Stimulated activated CD8-positive, alpha-beta memory T cell treated with anti-CD3 and anti-CD28 coated beads, Interleukin-4, amount 100 ng/mL, for 1 hour (primary cell): ENCODE measurements at places on chromosomes 1 and 21.

- DNase-seq, result no peak
These were observed 73.8 kb downstream of the MRPL37 start for GRCh38 chr1:54273795-54274163.

DNA sequence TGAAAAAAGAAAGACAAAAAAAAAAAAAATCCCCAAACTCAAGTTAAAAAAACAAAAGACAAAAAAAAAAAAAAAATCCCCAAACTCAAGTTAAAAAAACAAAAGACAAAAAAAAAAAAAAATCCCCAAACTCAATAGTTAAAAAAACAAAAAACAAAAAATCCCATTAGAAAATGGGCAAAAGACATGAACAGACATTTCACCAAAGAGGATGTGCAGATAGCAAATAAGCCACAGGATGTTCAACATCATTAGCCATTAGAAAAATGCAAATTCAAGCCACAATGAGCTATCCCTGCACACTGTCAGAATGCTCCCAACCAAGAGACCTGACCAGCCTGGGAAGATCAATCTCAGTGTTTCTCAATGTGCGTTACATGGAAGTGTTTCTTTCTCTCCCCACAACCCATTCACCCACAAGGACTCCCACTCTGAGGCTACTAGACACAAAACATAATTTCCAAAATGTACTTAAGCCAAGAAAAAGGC, 33.9 kb downstream of the MRAP start:
- DNase-seq, result no peak

DNA sequence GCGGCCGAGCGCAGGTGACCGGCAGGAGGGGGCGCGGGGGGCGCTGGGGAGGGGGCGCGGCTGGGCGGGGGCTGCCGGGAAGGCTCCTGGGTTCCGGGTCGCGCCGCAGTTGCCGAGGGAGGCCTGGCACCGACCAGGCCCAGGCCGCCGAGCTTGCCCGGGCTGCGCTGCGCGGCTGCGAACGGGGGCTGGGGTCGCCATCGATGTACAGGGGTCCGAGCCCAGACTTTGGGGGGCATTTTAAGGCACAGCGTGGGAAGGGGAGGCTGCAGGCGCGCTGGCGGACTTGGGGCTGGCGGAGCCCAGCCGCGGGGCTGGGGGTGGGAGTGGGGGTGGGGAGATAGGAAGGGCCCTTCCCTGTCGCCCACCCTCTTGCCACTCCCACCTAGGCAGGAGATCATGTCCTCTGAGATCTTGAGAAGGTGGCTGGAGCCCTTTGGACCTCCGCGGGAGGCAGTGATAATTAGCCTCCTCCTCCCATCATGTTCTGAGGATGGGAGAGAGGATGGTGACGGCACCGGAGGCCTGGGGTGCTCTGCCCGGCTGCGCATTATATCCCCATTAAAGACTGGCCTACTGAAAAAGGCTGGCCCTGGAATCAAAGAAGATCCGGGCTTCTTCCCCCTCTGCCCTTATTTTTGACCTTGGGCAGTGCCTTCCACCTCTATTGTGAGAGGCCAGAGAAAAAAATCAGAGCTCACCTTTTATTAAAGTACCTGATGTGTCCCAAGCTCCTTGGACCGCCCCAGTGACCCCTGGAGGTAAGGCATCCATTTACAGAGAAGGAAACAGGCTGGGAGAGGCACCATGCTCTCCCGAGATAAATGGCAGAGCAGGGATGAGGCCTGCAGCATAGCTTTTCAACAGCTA, 497 bp downstream of the FBXO44 start:
- no peak for DNase-seq

DNA sequence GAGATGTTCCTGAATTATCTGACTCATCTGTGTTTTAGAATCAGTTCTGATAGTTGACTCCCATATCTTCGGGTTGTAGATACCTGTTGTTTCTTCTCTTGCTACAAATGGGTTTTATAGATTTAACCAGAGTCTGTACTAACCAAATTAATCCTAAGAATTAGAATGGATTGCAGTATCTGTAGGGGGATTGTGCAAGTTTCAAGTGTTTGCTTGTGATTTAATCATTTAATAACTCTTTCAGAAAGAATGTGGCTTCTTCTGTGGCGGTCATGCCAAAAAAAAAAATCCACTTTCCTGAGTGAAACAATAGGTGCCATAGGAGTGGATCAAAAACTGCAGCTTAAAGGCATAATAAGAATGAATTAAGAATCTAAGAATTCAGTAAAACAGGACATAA, 9.4 kb downstream of the IPO9 start:
- no peak for DNase-seq

- DNase-seq, result no peak
These were observed 994 bp downstream of the RO60 start for GRCh38 chr1:193060406-193060805.

DNA sequence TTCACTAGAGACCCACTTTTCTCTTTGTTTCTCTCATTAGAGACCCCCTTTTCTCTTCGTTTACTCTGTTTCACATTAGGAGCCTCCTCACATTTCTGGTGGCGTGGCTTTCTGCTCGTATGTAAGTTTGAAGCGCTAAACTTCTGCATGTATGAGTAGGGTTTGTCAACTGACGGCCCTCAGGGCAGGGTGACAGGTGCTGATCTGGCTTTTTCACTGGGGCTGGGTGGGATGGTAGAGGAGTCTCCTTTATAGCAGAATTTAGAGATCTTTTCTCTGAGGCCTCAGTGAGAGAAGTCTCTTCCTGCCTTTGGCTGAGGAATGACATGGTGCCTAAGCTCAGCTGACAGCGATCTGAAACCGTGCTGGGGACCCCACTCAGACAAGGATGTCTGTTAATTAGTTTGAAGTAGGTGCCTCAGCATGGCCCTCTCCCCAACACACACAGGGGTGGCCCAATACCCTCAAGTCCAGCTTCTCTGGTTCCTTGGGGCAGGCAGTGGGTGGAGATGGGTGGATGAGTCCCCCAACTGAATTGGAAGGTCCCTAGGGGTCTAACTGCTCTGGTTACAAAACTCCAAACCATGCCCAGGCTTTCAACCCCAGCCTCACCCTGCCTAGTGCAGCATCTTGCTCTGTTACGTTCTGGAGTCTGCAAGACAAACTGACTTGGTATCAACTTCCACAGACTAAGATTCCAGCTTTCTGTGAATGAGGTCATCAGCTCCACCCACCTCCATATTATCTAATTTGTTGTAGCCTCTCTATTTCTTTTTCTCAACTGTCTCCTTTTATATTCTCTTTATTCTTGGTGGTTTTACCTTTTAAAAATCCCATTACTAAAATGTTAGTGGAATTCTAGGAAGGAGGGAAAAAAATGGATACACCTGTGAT, 3.2 kb downstream of the SLC1A7 start:
- DNase-seq, result no peak

GRCh38 chr21:32917362-32918135, 108.2 kb upstream of the OLIG2 start:
- DNase-seq, result no peak

DNA sequence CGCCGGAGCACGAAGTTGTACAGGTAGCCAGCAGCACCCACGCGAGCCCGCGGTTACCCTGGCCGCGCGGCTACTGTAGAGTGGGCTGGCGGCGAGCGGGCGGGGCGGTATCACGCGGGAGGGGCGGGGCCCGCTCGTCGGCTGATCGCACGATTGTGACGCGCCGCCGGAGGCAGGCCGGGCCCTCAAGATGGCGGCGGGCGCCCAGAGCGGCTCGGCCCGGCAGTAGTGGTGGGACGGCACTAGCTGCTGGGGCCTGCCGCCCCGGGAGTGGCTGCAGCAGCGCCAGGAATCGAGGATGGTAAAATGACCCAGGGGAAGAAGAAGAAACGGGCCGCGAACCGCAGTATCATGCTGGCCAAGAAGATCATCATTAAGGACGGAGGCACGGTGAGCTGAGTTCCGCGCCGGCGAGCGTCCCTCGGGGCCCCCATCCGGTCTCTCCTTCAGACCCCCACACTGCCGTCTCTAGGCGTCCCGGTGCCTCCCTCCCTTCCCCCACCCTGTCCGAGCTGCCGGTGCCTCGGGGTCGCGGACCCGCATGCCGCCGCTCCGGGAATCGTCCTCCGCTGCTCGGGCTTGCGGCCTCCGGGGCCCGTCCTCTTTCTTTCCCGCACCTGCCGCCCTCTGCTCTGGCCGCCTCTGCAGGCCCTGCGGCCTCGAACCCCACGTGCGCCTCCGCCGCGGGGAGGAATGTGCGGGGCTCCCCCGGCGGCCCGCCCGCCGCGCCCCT, 68.3 kb downstream of the SLC35A3 start:
- DNase-seq, result peak; percentile 76

DNA sequence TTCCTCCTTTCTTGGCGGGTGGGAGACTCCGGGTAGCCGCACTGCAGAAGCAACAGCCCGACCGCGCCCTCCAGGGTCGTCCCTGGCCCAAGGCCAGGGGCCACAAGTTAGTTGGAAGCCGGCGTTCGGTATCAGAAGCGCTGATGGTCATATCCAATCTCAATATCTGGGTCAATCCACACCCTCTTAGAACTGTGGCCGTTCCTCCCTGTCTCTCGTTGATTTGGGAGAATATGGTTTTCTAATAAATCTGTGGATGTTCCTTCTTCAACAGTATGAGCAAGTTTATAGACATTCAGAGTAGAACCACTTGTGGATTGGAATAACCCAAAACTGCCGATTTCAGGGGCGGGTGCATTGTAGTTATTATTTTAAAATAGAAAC, 2.5 kb downstream of the OLIG2 start:
- DNase-seq, result no peak

- DNase-seq, result no peak
These were observed 56.5 kb upstream of the ZNF326 start for GRCh38 chr1:89938171-89939055.

- no peak for DNase-seq
These were observed 255.9 kb downstream of the CAMTA1 start for GRCh38 chr1:7040969-7041695.

DNA sequence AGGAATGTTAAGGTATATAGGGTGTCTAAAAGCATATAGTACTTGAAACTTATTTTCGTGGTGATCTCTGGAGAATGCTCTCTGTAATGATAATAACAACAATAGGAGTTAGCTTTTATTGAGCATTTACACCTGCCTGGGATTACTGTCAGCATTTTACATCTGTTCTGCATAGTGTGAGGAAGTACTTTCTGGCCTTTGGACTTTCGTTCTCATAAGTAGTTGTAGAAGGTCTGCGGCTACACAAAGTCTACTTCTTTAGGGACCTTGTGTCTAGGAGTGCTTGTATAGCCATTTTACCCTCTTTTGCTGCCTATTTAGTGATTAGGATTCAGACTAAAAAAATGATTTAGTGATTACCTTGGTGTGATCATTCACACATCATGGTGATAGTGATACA, 103.6 kb upstream of the GPR52 start:
- no peak for DNase-seq

DNA sequence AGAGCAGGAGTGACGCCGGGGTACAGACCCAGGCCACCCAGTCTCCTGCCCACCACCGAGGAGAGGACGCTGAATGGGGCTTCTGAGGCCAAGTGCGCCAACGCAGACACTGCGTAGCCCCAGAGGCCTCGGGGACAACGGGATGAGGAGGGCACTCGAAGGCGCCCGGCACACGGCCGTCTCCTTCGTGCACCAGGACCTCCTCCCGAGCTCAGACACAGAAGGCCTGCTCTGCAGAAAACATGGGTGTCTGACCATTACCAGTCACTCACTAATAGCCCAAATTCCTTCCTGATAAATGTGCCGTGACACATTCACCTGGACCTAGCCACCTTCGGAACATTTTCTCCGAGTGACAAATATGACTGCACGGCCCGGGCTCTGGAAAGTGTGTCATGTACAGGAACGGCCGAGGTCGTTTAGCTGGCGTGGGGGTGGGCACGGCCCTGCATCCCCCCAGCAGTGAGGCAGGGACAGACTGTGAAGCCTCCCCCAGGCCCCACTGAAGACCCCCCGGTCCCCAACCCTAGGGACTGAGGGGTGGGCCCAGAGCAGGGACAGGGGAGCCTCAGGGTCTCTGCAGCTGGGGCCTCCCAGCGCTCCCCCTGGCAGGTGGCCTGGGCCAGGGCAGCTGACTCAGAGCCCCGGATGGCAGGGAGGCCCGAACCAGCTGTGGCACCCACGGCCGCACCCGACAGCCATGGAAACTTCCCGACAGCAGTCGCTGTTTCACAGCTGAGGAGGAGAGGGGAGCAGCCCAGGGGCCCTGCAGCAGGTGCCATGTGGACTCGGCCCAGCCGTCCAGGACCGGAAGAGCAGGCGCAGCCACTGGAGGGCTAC, 16.7 kb upstream of the COL6A2 start:
- DNase-seq, result no peak

GRCh38 chr1:44519035-44519676, 114.1 kb downstream of the RNF220 start:
- no peak for DNase-seq

DNA sequence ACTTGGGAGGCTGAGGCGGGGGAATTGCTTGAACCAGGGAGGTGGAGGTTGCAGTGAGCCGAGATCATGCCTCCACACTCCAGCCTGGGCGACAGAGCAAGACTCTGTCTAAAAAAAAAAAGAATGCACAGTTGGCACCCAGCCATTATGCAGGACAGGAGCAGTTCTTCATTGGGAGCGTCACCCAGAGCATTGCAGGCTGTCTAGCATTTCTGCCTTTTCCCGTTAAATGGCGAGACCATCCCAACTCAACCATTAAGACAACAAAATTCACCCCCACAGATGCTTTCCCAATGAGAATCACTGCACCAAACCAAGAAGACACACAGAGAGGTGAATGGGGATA, 105.8 kb downstream of the EDEM3 start:
- no peak for DNase-seq

GRCh38 chr1:109298666-109299557, 7.9 kb downstream of the MYBPHL start:
- DNase-seq, result no peak

GRCh38 chr1:151994956-151995355, 1.3 kb upstream of the S100A10 start:
- no peak for DNase-seq

DNA sequence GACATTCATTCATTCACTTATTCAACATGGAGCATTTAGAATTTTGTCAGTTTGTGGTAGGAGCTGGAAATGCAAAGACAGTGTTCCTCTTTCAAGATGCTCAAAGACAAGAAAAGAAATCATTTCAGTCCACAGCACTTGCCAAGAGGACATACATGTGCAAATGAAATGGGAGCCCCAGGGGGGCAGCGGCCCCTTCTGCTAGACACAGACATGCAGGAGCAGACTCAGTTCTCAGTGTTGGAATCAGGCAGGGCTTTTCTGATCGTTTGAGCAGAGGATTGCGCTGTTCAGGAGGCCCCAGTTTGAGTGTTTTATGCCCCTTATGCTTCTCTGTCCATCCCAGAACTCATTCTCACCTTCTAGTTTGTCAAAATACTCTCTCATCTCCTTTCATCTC, 35.6 kb upstream of the VASH2 start:
- DNase-seq, result no peak

DNA sequence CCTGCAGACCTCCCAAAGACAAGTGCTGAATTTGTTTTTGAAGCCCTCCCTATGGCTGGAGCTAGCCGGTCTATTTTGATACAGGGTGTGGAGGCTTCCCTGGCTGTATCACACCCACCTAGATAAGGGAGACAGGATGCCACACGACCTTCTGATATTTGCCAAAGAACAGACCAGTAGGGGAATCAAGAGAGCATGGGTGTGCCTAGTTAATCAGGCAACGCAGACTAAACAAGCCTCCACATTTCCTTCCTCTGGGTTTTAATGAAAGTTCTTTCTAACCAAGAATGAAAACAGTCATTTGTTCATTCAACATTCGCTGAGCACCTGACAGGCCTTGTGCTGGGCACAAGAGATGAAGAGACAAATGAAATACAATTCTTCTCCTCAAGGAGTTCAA, 446.8 kb downstream of the PLPP3 start:
- DNase-seq, result no peak
